Posterior cingulate gyrus (tissue), 11 donors: ENCODE measurements at places on chromosomes 3 and 15.

DNA sequence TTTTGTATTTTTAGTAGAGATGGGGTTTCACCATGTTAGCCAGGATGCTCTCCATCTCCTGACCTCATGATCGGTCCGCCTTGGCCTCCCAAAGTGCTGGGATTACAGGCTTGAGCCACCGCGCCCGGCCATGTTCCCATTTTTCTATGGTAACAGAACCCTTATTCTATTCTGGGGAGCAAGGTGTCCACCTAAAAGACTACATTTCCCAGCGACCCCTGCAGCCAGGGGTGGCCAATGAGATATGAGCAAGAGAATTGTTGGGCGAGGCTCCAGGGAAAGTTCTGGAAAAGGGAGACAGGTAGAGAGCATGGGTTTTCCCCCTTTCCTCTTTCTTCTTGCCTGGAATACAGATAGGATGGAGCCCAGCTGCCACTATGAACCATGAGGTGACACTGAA lies 96.9 kb downstream of the LINGO1 start:
- DNase-seq = no peak

- no peak for DNase-seq
These were observed 49.4 kb downstream of the ZNF148 start for GRCh38 chr3:125325746-125326145.

GRCh38 chr3:14787630-14788029 lies 31.1 kb upstream of the FGD5 start:
- no peak for DNase-seq

- DNase-seq = no peak
These were observed 357.1 kb downstream of the ZPLD1 start for GRCh38 chr3:102791641-102792589.

DNA sequence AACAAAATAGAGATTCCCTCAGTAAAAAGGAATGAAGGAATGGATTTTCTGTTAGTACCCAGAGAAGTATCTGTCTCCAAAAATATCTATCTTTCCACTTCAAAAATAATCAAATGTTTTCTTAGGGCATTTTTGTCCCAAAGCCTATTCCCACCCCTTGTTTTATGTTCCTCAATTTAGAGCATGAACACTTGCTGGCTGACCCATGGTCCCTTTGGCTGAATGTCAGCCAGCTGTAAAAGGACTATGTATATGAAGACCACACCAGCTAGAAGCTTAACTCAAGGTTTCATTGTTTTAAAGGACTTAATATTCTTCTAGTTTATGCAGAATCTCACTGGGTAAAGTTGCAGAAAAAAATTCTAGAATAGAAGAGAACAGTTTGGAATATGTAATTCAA lies 931.2 kb downstream of the MCTP2 start:
- no peak for DNase-seq

GRCh38 chr3:120468635-120469295 lies 18.0 kb upstream of the FSTL1 start:
- DNase-seq = no peak

GRCh38 chr3:10563396-10563795 lies 58.0 kb upstream of the ATP2B2 start:
- DNase-seq = no peak
